ENCODE measurements at places on chromosomes 5 and 9.

DNA sequence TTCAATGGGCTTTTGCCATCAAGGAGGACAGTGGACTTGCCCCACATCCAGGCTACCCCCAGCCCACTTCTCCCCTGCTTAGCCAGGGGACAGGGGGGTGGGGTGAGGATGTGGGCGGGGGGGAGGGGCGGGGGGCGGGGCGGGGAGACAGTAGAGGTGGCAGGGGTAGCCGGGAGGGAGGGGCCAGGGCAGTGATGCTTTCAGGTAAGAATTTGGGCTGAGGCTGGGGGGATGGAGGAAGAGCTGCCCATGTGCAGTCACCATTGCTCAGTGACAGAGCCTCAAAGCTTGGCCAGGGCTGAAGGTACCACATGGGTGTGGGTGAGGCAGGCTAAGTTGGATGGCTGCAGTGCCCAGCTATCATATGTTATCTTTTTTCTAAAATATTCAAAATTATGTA lies 40.7 kb upstream of the HNRNPA0 start:
- DNase-seq = no peak

DNA sequence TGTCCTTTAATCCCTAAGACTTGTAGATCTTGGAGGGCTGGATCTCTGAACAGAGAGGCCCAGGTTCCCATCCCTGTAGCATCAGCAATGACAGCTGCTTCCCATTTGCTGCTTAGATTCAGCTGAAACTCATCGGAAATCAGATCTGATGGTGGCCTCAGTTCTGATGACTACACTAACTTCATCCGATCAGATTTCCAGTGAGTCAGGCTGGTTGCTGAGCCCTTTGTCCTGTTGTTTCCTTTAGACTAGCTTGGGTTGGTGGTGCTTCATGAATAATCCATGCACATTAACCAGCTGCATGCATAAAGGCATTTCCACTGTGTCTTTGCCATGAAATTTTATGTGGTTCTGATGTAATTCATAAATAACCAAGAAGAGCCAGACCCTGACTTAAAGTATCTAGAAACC lies 195.2 kb upstream of the TUT7 start:
- no peak for DNase-seq

DNA sequence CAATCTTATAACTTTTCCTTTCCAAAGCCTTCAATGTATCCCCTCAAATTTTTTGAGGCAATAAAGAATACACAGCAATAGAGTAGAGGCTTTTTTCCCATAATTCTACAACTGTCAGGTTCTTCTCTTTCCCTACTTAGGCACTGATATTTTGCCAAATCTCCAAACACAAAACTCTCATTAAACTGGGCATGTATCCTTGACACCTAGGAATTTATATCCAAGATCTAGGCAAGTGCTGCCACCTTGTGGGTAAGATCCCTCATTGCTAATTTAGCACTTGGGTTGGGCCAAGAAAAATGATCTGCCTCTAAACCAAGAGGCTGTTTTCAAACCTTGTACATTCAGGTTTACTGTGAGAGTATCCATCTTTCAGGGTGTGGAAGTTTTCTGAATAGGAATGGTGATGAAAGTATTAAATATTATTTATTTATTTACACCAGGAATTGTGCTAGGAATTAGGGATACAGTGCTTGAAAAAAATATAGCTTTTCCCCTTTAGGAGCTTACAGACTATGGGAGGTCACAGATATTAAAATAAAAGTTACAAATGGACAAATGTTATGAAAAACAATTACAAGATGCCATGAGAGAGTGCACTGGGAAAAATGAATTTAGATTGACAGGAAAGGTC lies 17.6 kb downstream of the TSTD2 start:
- peak; percentile 45 for DNase-seq

DNA sequence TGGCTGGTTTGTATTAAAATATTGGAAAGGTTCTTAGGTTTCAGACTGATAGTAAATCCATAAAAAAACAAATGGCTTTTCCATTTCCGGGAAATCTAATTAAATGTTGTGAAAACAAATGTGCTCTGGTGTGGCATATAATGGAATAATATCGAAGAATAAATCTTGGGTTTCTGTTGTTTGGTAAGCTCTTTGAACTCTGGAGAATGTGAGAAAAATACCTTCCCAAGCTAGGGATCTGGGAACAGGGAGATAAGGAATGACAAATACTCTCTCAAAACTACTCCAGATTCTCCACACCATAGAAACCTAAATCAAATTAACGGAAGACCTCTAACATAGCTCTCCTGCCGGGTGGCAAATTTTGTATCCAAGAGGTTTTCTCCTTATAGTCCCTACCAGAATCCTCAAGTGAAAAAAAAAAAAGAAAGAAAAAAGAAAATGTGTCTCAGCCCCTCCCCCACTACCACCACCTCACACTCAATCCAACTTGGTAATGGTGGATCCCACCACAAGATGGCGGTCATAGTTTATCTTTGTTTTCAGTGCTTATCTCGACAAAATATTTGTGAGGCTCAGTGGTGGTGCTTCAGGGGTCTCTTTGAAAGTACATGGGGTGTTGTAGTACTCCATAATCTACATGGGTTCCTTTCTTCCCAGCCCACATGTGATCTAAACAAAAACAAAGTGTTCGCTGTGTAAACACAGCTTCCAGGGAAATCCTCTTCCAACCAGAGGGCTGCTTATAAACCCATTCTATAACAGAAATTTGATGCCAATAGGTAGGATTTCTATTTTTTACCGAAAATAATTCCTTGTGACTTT lies 54.5 kb upstream of the FST start:
- no peak for DNase-seq

- peak; percentile 66 for DNase-seq
Observed at GRCh38 chr5:55344392-55344992, 36.7 kb downstream of the MTREX start.

DNA sequence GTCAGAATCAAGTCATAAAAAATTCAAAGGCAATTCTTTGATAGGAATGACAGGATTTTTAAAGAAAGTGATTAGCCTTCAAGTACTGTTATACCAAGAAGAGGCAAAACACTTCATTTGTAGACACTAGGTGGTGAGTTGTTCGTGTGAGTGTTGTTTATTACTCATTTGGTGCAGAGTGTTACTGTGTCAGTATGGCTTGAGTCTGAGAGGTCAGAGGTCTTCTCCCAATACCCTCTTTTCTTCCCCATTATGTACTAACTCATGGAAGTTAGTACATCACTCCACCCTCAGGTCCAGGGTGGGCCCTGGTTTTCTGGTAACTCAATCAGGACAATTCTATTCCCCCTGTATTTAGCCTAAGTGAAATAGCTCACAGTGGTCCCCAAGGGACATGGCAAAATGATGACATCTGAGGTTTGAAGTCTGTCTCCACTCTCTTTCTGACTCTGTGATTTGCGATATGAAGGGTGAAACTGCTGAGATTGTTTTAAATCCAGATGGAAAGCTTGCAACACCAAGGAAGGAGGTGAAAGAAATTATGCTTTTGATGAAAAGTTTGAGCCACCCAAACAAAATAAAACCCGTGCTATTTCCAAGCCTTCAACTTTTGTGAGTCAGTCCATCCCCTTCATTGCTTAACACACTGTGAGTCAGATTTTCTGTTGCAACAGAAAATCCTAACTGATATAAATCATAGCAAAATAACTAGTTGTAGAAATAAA lies 56.8 kb downstream of the NUDT12 start:
- no peak for DNase-seq

DNA sequence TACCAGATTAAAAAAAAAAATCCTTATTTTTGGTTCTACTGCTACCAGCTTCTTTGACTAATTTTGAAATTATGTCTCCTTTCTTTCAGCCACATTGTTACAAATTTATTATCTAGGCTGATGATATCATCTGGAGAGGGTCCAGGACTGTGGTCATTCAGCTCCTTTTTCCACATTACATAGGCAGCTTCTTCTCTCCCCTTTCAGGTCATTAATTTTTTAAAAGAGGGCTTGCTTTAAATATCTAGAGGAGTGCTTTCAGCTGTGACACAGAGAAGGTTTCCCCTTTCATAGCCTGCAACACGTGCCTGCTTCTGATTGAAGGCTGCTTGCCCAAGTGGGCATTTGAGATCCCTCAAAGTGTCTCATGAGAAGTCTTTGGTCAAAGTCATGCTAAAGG lies 155.7 kb upstream of the PAPPA start:
- DNase-seq = no peak

- DNase-seq = no peak
Observed at GRCh38 chr5:127985811-127986325, 97.7 kb upstream of the SLC12A2 start.

DNA sequence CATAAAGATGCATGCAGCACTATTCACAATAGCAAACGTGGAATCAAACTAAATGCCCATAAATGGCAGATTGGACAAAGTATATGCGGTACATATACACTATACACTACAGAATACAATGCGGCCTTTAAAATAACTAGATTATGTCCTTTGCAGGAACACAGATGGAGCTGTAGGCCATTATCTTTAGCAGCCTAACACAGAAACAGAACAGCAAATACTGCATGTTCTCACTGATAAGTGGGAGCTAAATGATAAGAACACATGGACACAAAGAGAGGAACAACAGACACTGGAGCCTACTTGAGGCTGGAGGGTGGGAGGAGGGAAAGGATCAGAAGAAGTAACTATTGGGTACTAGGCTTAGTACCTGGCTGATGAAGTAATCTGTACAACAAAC lies 758.2 kb downstream of the TLE1 start:
- no peak for DNase-seq

DNA sequence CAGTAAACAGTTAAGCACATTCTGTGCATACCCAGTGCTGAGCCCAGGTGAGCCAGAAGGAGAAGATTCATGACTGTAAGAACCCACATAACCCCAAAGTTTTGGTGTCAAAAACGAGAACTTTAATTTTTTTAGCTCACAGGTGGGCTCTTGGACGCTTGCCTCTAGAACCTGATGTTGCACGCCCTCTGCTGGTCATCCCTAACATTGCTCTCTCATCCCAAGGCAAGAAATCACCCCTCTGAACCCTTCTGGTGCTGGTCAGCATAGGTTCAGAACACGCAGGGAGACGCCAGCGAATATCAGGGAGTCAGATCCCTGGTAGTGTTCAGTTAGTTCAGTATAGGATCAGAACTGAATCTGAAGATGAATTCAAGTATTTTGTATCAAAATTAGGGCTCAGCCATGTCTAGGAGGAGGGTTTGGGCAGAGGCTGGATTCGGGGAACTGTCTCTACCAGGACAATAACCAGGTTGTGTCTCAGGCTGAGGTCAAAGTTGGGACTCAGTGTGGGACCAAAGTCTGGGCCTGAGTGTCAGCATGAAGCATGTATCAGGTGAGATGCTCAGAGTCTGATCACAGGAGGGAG lies 4.1 kb upstream of the DNAJB5 start:
- peak; percentile 52 for DNase-seq

DNA sequence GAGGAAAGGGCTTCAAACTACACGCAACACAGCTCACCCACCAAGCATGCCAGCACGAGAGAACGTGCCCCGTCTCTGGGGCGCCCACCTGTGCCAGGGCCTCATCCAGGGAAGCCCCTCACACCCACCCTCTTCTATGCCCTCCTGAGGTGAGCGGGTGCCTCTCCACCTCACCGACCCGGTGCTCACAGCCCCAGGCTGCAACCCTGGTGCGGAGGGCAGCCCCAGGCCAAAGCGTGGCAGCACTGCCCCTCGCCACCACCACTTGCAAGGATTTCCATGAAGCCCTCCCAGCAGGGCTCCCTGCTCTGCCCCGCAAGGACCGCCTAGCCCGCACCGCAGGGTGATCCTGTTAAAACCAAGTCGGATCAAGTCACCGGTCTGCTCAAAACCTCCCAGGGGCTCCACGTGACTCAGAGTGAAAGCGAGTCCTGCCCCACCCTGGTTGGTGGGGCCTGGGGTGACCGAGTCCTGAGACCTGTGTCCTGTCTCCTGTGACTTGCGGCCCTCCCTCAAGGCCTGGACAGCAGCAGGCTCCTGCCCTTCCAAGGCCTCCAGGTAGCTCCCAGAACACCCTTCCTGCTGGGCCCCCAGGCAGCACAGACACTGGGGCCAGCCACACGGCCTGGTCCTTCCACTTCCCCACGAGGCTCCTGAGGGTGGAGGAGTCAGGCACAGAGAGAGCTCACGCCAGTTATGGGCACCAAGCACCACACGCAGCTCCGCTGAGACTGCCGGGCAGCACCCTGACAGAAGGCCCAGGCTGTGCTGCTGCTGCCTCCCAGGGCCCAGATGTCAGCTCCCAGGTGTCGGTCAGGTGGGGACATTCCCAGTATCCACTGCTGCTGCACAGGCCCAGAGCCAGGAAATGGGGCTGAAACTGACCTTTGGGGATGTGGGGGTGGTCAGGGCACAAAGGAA lies 12.7 kb downstream of the BRD3 start:
- no peak for DNase-seq

DNA sequence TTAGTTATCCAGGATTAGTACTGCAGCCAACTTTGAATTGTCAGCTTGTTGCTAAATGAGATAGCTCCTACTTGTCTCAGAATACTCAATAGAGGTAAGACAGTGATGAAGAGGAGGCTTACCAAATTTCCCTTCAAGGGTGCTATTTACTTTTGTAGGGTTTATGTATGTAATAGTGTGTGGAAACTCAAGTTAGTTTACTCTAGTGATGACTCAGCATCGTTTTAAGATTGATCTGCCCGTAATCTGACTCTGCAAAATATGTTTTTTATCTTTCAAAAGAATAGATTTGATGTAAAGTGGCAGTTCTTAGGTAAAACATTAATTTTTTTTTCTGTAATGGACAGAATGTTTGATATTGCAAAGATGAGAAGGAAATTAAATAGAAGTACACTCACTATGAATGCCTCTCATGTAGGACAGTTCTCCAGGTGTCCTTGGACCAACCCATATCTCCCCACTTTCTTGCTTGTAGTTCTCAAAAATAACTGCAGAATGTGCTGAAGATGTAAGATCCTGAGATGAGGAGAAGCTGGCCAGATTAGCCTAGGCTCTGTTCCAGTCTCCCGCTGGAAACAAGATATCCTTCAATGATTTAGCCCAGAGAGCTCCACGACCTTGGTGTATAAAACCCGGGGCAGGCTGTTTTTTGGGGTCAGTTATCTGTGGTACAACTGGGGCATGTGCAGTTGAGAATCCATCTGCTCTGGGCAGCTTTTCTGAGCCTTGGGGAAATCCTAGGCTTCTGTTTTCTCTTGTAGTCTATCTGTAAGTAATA lies 24.4 kb upstream of the MROH2B start:
- DNase-seq = no peak

GRCh38 chr5:36877667-36878391 lies 1.3 kb downstream of the NIPBL start:
- DNase-seq = no peak

GRCh38 chr5:32102254-32102986 lies 71.7 kb downstream of the GOLPH3 start:
- no peak for DNase-seq

GRCh38 chr9:3478549-3478953 lies 47.2 kb downstream of the RFX3 start:
- no peak for DNase-seq

GRCh38 chr9:99189887-99190596 lies 31.7 kb downstream of the ALG2 start:
- no peak for DNase-seq

Data from activated T-cell treated with anti-CD3 and anti-CD28 coated beads for 4 hours (primary cell).